ENCODE measurements at places on chromosomes 4 and X. TPM values are rescaled to one million over a fixed set of nuclear protein-coding genes. Genes with fewer than 3 reads are reported as not detected.

CC2D2A gene
- polyA plus RNA-seq, result 47.8 TPM

MAGEA12 gene
- not detected for polyA plus RNA-seq

NLRP2B gene
- polyA plus RNA-seq, result 0.06 TPM

DCAF8L2 gene
- not detected for polyA plus RNA-seq

EVC2 gene
- 9.1 TPM for polyA plus RNA-seq

GAGE12H gene
- not detected for polyA plus RNA-seq

TBC1D14 gene
- polyA plus RNA-seq, result 59.2 TPM

All from right renal pelvis (tissue), 4 donors.